ENCODE measurements at places on chromosomes 3 and 15.

DNA sequence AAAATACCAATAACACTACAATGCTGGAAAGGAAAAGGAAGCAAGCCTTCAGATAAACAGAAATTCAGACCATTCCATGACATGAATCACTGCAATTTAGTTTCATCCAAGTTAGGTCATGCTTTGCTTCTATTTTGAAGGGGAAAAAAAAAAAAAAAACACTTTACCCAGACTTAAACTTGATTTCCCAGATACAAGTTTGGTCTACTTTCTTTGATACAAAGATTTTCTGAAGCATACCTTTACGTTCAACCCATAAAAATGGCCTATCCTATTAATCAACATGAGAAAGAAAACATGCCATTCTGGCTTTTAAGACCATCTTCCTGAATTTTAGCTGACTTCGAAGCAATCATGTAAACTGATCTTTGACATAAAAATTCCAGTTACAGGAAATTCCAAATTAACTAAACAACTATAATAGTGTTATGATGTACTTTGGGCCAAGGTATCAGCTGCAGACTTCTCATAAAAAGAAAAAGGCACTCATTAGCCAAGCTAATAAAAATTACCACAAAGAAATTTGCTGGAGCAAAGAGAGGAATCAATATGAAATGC, 12.6 kb downstream of the OSBPL10 start:
- DNase-seq = no peak

DNA sequence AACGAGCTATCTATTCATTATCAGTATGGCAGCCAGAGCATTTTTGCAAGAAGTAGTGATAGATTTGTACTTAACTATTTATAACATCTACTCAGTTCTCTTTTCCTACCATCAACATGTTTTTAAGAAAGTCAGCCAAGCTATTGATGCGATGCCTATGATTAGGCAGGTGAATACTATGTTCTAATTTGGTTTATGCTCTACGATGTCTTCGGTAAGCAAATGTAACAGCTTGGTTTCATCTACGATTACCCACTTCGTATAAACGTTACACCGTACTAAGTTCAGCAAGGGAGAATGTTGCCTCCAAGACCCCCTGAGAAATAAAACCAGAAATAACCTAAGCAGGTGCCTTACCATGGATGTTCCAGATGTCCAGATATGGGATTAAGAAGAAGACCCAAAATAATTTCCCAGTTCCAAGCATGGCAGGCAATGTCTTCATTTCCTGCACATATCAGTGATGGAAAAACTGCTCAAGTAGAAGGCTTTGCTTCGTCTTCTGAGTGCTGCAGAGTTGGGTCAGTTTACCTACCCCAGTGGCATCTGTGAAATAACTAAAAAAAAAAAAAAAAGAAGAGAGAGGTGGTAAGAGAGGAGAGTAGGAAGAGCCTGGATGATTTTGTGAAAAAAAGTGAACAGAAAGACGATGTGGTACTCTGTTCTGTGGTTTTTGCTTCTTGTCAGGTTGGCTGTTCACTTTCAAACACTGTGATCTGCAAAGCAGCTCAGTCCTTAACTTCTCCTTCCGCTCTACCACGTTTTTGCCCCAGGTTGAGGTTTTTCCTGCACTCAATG, at the start of gene BTLA:
Gene BTLA (minus strand): TSS at position 559 of the 798 bp plus-strand sequence. CDS start 114 bp downstream, at position 445.
- no peak for DNase-seq

DNA sequence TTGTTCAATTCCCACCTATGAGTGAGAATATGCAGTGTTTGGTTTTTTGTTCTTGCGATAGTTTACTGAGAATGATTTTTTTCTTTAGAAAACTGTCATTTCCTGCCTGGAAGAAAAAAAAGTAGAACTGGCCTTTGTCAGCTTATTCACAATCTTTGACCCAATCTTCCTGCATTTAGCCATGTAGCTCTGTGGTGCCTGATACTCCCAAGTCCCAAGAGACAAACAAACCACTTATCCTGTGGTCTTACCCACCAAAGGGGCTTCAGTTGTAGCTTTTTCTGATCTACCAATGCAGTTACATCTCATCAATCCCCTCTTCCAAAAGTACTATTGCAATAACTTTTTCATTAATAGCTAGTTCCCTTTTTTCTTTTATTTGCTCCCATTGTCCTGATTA, 444.6 kb downstream of the GRM7 start:
- DNase-seq = no peak

- DNase-seq = no peak
Measured at GRCh38 chr15:58992181-58992580, 4.7 kb downstream of the RNF111 start.

DNA sequence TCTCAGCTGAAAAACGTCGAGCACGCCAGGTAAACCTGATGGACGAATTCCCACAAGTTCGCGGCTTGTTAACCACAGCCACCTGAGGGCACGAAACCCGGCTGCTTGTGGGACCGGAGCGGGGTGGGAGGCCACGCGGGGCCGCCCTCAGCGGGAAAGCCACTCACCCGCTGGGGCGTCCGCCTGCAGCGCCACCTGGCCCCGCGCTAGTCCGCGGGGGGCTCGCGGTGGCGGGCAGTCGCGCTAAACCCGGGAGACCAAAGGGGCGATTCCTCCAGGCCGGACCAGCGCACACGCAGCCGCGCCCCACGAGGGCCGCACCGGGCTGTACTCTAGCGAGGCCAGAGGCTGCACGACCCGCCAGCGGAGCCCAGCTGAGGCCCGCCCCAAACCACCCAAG, 15.7 kb upstream of the CFAP161 start:
- no peak for DNase-seq

DNA sequence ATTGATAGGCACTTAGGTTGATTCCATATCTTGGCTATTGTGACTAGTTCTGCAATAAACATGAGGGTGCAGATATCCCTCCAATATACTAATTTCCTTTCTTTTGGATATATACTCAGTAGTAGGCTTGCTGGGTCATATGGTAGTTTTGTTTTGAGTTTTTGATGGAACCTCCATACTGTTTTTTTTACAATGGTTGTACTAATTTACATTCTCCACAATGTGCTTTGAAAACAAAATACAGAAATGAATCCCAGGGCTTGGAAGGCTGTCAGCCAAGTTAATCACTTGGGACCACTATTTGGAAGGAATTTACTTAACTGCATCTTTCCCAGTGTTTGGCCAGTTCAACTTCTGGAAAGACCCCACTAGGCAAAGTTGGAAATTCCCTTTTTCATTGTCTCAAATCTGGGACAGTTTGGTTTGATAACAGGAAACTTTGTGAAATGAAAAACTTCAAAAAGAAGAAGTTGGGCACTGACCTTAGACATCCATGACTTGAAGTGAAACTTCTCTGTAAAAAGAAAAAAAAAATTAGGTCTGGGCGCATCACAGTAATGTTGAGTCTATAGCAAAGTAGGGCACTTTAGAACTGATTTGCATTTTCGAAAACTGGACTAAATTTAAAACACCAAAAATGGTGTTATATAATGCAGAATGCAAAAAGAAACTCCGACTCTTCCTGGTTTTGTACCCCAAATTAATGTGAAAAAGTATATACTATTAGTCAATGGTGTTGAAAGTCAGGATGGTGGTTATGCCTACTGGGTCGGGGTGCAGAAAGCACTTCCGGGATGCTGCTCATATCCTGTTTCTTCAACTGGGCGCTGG, 6.0 kb downstream of the CTSH start:
- DNase-seq = no peak

GRCh38 chr3:151859905-151860304, 13.5 kb upstream of the SUCNR1 start:
- DNase-seq = no peak

DNA sequence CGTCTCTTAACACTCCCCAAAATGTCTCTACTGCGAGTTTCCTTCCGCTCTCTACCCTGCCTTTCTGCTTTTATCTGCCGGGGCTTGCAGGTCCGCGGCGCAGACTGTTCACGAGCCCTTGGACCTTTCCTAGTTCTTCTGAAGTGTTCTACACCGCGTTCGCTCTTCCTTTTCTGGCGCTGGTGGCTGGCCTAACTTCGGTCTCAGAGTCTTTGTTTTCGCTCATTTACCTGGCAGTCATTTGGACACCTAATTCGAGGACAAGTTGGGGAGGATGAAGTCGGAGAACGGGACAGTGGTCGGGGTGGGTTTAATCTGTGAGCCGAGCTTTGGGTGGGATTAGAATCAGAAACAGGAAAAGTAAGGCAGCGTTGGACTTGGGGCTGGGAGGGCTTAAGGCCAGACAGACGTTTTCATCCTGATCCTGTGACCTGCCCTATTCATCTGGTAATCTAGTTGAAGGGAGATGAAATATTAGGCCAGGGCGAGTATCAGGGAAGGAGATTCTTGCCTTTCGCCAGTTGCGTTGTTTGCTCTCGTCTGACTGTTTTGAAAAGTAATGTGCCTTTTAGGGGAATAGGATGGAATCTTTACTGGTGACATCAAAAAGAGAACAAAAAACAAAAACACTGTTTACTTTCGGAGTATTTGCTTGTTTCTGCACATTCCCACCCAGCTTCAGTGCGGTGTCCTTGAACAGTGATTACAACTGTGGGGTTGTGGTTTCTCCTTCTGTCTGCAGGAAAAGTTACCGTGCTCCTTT, 1.8 kb downstream of the DIPK2A start:
- no peak for DNase-seq

GRCh38 chr15:80635953-80636352, 59.2 kb upstream of the ABHD17C start:
- DNase-seq = no peak

GRCh38 chr3:158769549-158769948, 32.3 kb upstream of the MFSD1 start:
- no peak for DNase-seq

DNA sequence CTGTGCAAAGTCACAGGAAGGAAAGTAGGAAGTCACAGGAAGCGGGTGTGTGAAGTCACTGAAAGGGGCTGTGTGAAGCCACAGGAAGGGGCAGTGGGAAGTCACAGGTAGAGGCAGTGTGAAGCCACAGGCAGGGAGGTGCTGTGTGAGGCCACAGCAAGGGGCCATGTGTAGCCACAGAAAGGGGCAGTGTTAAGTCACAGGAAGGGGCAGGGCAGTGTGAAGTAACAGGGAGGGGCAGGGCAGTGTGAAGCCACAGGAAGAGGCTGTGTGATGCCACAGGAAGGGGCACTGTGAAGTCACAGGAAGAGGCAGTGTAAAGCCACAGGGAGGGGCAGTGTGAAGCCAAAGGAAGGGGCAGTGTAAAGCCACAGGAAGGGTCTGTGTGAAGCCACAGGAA, 36.5 kb downstream of the GASK1A start:
- DNase-seq = peak; percentile 31

DNA sequence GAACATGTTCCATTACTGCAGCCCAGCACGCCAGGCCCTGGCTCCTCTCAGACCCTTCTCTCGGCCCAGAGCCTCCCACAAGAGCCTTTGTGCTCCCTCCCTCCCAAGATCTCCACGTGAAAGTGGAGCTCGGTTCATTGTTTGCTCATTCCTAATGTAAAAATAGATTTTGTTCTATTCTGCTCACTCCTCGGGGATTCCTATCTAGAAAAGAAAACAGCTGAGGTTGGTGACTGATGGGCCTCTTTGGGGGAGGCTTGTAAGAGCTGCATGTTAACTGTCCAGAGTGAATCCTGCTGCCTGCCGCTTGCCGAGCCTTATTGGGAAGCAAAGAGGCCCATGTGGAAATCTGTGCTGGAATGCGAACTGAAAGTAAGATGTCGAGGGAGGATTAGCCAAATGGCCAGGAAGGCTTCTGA, 267.1 kb downstream of the LRTM1 start:
- peak; percentile 18 for DNase-seq

DNA sequence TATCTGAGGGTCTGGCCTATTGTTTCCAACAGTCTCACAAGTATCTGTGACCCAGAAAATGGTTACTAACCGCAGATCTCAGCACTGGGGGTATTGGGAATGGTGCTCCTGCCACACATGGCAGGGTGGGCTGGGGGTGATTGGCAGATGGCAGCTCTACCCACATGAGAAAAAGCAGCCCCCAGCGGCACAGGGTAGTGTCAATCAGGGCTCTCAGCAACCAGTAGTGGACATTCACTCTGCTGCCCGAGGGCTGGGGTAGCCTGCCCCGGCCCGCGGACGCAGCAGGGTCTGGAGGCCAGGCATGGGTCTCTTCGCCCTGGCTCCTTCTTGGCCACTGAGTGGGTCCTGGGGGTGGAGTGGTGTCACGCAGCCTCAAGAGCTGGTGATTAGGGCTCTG, 8.6 kb downstream of the DNAH1 start:
- DNase-seq = no peak

DNA sequence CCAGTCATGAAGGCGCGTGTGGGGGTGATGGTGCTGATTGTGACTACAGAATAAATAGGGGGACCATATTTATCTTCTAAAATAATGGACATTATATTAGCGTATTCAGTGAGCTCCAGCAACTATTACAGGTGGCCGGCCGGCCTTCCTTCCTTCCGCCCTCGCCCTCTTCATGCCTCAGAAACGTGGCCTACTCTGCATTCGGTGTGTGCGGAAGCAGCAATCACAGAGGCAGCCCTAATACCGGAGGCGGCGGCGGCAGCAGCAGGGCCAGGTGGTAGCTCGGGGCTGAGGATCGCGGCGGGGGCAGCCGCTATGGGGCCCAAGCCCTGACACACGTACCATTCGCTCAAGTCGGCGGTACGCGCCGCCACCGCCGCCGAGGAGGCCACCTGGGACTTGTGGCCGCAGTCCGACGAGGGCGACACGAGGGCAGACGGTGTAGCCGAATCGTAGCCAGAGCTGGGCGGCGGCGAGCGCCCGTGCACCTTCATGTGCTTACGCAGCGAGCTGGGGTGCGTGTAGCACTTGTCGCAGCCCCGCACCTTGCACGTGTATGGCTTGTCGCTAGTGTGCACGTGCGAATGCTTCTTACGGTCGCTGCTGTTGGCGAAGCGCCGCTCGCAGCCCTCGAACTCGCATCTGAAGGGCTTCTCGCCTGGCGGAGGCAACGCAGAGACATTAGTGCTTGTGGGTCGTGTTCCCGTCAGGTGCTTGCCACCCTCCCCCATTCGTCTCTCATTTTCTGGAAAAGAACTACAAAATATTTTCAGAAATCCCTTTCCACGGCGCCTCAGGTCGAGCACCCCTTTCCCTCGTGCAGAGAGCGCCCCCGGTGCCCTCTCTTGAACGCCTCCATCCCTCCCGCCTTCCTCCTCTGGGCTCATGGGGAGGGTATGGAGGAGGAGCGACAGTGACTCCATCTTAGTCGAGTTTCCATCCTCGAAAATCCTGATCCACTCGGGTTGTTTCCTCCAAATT, 15.5 kb downstream of the ZIC4 start:
- no peak for DNase-seq

- DNase-seq = no peak
Measured at GRCh38 chr3:71317749-71318457, 265.6 kb downstream of the FOXP1 start.

- DNase-seq = no peak
Measured at GRCh38 chr3:16768014-16768413, 116.7 kb upstream of the PLCL2 start.

Measured in islet precursor cell (in vitro differentiated cells).